Stomach (tissue), 19 donors: ENCODE measurements at places on chromosomes 4 and X.

GRCh38 chrX:140572724-140573123 lies 67.9 kb upstream of the SOX3 start:
- peak; percentile 49 for DNase-seq

- no peak for DNase-seq
Measured at GRCh38 chr4:625631-626161, 323 bp downstream of the PDE6B start.

- DNase-seq = no peak
Measured at GRCh38 chr4:16785793-16786527, 112.5 kb downstream of the LDB2 start.

DNA sequence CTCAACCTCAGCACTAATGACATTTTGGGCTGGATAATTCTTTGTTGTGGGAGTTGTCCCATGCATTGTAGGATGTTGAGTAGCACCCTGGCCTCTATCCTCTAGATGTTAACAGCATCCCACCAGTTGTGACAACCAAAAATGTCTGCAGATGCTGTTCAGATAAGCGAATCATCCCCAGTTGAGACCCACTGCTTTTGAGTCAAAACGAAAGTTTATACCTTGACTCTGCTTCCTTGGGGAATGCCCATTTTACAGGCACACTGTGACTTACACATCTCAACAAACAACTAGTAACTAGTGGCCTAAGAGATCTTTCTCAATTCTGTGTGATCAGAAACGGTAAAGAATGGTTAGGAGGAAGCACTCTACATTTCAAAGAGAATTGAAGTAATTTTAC lies 37.0 kb downstream of the SEPSECS start:
- no peak for DNase-seq

DNA sequence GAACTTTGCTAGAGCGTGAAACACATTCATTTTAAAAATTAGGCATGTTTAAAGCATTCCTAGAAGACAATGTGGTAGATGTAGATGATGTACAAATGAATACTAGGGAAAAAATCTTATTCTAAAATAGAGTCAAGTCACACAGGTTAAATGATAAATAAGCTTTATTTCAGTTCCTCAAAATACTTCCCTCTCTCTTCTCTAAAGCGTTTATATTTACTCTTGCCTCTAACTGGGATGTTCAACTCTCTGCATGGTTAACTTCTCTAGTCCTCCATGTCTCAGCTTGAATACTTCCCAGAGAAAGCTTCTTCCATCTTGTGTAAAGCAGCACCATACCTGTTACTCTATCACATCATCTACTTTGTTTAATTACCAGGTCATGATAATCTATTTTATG lies 30.9 kb upstream of the GLRA3 start:
- no peak for DNase-seq

- DNase-seq = no peak
Measured at GRCh38 chr4:87624698-87625097, 16.4 kb downstream of the DSPP start.

DNA sequence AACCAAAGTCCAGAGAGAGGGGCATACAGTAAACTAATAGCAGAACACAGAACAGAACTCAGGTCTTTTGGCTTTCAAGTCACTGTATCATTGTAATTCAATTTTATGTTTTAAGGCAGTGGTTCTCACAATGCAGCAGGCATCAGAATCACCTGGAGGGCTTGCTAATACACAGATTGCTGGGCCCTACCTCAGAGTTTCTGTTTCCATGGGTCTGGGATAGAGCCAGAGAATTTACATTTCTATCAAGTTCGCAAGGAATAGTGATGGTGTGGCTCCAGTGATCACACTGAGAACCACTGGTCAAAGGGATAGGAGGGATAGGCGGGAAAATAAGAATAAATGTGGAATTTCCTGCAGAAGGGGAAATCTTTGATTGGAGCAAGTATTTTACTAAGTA lies 36.7 kb downstream of the LANCL3 start:
- DNase-seq = no peak

- DNase-seq = no peak
Measured at GRCh38 chr4:35364321-35364870, 879.9 kb downstream of the ARAP2 start.

DNA sequence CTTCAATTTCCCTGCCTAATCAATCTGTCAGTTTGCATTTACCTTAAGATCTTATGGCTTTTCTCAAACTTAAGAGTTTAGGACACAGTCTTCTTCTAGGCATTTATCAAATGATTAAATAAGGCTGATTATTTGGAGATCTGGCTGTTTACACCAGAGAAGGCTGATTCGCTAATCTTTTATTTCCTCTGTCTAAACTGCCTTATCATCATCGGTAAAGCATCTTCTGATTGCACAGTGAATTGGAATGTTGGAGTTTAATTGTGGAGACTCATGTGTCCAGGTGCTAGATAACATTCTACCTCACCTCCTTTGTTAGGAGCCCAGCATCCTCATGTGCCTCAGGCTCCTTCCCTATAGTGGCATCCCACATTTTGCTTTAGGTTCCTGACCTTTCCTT lies 100.3 kb upstream of the DDIT4L start:
- no peak for DNase-seq

DNA sequence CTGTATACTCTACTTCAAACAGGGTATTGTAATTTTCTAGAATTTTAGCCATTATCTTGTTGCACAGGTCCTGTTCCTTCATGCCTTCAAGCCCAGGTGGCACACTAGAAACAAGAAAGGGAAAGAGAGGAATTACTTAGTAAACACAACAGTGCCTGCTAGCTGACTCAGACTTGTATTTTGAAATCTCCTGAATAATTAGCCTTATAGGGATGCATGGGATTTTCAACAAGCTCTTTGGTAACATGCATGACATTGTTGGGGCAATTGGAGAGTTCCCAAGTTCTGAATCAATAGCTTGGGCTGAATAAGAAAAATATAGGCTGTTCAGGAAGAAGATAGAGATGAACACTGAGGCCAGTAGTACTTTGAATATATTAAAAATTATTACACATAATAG lies 118.8 kb downstream of the FAM13A start:
- DNase-seq = peak; percentile 11

GRCh38 chr4:32625687-32626337 lies 1905.6 kb downstream of the PCDH7 start:
- DNase-seq = no peak

GRCh38 chr4:140254651-140255299 lies 100.8 kb upstream of the MAML3 start:
- no peak for DNase-seq

GRCh38 chr4:7392438-7393421 lies 42.0 kb downstream of the PSAPL1 start:
- peak; percentile 66 for DNase-seq

- DNase-seq = no peak
Measured at GRCh38 chr4:3307891-3308575, 15.2 kb downstream of the RGS12 start.

- DNase-seq = no peak
Measured at GRCh38 chr4:113996599-113997177, 17.2 kb upstream of the ARSJ start.

DNA sequence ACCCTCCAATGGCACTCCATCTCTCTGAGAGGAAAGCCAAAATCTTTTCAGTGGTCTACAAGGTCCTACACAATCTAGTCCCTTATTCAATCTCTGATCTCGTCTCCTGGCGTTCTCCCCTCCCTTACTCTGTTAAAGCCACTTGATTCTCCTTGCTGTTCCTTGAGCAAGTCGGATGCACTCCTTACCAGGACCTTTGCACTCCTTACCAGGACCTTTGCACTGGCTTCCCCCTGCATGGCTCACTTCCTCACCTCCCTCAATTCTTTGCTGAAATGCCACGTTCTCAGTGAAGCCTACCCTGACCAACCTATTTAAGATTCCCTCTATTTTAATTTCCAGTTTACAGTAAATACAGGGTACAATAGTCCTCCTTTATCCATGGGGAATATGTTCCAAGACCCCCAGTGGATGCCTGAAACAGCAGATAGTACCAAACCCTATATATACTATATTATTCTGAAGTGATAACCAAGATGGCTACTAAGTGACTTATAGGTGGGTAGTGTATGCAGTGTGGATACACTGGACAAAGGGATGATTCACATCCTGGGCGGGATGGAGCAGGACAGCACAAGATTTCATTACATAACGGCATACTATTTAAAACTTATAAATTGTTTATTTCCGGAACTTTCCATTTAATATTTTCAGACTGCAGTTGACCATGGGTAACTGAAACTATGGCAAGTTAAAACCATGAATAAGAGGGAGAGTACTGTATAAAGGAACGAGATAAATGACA lies 6.5 kb upstream of the DLG3 start:
- DNase-seq = no peak

GRCh38 chrX:50700921-50701320 lies 113.1 kb downstream of the SHROOM4 start:
- no peak for DNase-seq

GRCh38 chr4:130636486-130636885 lies 1540.5 kb downstream of the C4orf33 start:
- DNase-seq = no peak

DNA sequence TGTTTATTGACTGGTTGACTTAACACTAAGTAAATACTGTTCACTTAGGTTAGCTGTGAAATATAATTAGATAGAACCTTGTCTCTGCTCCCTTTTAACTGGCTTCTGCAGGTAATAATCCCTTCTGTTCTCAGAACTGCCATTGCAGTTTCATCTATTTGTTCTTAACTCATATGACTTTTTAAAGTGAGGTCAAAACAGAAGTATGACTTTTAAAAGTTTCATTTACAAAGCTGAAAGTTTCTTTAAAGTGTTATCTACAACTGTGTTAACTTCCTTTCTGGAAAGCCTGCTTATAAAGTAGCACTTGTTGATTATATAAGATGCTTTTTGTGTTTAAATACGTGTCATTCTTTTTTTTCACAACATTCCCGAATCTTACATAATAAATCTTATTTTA lies 127.4 kb downstream of the TET2 start:
- DNase-seq = no peak

- DNase-seq = peak; percentile 28
Measured at GRCh38 chr4:62644372-62644771, 1444.2 kb downstream of the ADGRL3 start.

GRCh38 chrX:139890991-139891700 lies 41.7 kb downstream of the ATP11C start:
- no peak for DNase-seq

DNA sequence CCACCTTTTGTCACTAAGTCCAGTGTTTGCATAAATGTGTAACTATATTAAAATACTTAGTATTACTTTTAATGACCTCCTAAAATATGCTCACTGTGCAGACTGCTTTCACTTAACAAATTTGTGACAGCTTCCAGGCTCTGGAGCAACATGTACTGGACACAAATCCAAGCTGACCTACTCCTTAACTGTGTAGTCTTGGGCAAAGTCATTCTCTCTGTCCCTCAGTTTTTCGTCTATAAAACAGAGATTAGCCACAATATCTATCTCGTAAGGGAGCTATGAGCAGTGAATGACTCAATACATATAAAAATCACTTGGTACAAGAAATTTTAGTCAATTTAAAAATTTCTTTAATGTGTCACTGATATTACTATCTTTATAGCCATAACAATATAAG lies 20.4 kb upstream of the RAB40A start:
- DNase-seq = no peak

- no peak for DNase-seq
Measured at GRCh38 chrX:97234471-97235081, 350.9 kb downstream of the RPA4 start.

DNA sequence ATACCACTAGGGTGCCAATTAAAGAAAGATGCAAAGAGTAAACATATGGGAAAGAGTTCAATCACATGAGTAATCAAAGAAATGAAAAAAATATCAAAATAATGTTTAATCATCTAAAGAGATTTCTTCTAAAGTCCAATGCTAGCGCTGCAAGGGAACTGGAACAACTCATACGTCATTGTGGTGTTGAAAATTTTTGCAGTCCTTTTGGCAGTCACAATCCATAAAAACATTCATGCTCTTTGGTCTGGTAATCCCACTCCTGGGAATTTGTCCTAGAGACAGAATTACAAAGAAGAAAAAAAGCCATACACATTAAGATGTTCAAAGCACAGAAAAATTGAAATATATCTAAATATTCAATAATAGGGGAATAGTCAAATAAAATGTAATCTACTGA lies 4.6 kb downstream of the P2RY4 start:
- no peak for DNase-seq

GRCh38 chr4:159540038-159540437 lies 437.2 kb downstream of the RAPGEF2 start:
- DNase-seq = no peak

GRCh38 chrX:67437821-67438220 lies 106.0 kb upstream of the AR start:
- no peak for DNase-seq

GRCh38 chrX:23981222-23981621 lies 45.8 kb downstream of the KLHL15 start:
- no peak for DNase-seq

GRCh38 chrX:37871626-37872302 lies 24.4 kb upstream of the DYNLT3 start:
- peak; percentile 29 for DNase-seq

DNA sequence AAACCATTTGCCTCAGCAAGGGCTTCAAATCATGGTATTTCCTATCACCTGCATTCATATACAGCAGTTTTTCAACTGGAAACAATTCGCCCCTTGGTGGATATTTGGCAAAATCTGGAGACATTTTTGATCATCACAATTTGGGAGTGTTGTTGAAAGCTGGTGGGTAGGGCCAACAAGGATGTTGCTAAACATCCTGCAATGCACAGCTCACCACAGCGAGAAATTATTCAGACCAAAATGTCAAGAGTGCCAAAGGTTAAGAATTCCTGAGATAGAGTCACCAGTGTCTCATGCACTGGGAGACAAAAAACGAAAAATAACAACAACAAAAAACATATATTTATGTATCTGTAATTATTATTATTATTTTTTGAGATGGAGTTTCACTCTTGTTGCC lies 435.2 kb upstream of the CTSO start:
- no peak for DNase-seq

- DNase-seq = no peak
Measured at GRCh38 chr4:168118116-168118655, 25.8 kb downstream of the ANXA10 start.

- peak; percentile 25 for DNase-seq
Measured at GRCh38 chr4:150366487-150366999, 215.4 kb upstream of the MAB21L2 start.

DNA sequence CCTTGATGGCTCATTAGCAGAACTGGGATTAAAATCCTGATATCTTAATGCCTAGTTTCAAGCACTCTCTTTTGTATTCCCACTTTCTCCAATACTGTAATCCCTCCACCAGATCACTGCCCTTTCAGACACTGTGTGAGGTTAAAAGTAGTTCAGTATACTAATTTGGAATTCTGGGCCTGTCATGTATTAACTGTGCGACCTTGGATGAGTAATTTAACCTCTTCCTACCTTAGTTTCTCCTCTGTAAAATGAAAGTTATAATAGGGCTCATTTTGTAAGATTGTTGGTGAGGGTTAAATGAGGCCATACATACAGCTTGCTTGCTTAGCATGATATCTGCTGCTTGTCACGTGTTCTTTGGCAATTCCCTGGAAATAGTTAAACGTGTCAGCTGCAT lies 207.3 kb upstream of the HS3ST1 start:
- DNase-seq = no peak

DNA sequence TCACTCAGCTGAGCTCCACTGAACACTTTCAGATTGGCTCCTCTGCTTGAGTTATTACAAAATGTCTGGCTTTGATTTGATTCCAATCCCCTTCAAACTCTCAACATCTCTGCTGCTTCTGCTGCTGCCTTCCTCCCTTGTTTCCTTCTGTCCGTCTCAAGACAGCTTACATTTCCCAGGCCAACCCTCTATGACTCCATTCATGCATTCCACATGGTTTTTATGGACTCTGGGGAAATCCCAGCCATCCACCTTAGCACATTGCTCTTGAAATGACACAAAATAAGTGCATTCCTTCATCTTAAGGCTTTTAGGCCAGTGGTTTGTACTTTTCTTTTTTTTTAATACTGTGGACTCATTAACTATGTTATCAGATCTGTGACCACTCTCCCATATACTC lies 68.5 kb upstream of the TMEM164 start:
- peak; percentile 5 for DNase-seq
